ENCODE measurements at places on chromosomes 7 and 10.

DNA sequence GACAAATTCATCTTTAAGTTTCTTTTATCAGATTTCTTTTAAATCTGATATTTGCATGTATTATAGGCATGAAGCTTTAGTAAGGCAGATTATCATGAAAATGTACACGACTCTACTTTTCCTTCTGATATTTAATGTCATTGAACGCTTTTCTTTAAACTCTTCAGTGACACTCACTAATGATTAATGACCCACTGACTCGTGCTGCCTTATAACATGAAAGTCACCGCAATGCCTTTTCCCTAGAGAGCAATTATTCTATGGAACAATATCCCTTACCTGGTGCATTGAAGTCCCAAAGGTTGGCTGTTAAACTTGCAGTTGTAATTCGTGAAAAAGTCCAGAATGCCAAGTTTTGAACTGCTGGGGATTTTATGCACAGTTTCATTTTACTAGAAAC is 33.4 kb upstream of the HGF start:
- no peak for DNase-seq

- DNase-seq, result no peak
Measured at GRCh38 chr7:40586197-40586596, 451.4 kb downstream of the SUGCT start.

- no peak for DNase-seq
Measured at GRCh38 chr7:68694656-68695055, 903.6 kb upstream of the AUTS2 start.

DNA sequence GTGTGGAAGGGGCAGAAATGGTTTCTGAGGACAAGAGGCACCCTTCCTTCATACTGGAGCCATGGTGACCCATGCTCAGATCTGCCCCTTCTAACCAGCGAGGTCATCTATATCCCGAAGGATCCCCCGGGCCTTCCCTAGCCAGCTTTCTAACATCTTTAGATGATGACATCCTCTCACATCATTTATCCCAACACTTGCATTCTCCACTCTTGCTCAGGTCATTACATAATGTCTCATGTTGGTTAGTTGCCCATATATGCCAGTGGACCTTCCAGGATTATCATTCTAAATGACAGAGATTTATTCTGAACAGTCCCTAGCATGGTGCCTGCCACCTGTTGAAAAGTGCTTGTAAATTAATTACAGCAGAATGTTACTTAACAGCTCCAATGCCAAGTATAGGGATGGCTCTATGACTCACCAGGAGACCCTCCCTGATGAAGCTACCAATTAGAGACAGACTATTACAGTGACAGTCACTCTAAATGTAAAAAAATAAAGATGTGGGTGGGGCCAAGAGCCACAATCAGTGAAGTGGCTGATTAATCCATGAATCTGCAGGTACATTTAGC is 22.6 kb upstream of the ABLIM1 start:
- no peak for DNase-seq

- DNase-seq, result peak; percentile 37
Measured at GRCh38 chr10:91190876-91191583, 29.4 kb upstream of the PCGF5 start.

- no peak for DNase-seq
Measured at GRCh38 chr7:45363669-45364068, 206.1 kb downstream of the RAMP3 start.

DNA sequence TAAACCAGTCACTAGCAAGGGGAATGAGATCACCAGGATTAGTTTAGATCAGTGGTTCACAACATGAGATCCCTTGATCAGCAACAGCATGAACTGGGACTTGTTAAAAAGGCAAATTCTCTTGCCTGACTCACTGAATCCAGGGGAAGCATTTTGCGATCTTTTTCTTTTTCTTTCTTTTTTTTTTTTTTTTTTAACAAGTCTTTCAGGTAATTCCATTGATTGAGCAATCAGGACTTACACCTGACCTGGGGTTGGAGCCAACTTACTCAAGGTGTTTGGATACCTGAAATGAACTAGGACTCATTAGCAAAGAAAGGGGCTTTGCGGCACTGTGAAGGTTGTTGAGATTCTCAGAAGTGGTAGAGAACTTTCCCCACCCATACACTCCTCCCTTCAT is 47.1 kb upstream of the PRR15 start:
- DNase-seq, result no peak

GRCh38 chr10:74097776-74098175 is 52.9 kb downstream of the AP3M1 start:
- DNase-seq, result no peak
